Left ventricle myocardium inferior (tissue), 1 donor: ENCODE measurements at places on chromosomes 3 and 15. TPM values are rescaled to one million over a fixed set of nuclear protein-coding genes. Genes with fewer than 3 reads are reported as not detected.

LSAMP gene
- 1.2 TPM for total RNA-seq

TRIM42 gene
- not detected for total RNA-seq

CGNL1 gene
- 31.9 TPM for total RNA-seq

LYZL4 gene
- total RNA-seq: not detected

C15orf62 gene
- 0.30 TPM for total RNA-seq

SAMD7 gene
- total RNA-seq: not detected

MAPKBP1 gene
- total RNA-seq: 13.6 TPM

KCNH8 gene
- 0.05 TPM for total RNA-seq

CSPG5 gene
- total RNA-seq: 0.22 TPM

CPNE9 gene
- 0.16 TPM for total RNA-seq

POC1A gene
- 1.2 TPM for total RNA-seq

CRYGS gene
- 1.6 TPM for total RNA-seq

C3orf20 gene
- not detected for total RNA-seq

ETV5 gene
- total RNA-seq: 5.0 TPM

NRROS gene
- 2.4 TPM for total RNA-seq

ANKRD63 gene
- not detected for total RNA-seq

CELF6 gene
- 1.5 TPM for total RNA-seq

MINDY4B gene
- total RNA-seq: 0.22 TPM

RPSA gene
- total RNA-seq: 404 TPM

VGLL3 gene
- total RNA-seq: 4.0 TPM

GOLGA8T gene
- total RNA-seq: 0.47 TPM

DAZL gene
- not detected for total RNA-seq

SLC22A14 gene
- total RNA-seq: not detected

FEZF2 gene
- total RNA-seq: not detected

PARP15 gene
- 0.80 TPM for total RNA-seq

TXNRD3 gene
- 4.1 TPM for total RNA-seq

DNAJA4 gene
- 115 TPM for total RNA-seq

TGM5 gene
- total RNA-seq: not detected

KBTBD13 gene
- total RNA-seq: 5.2 TPM

NMNAT3 gene
- total RNA-seq: 10.7 TPM

CAMK2N2 gene
- total RNA-seq: 0.16 TPM
